Skin of body (tissue), 3 donors: ENCODE measurements at places on chromosomes 13 and 19. TPM values are rescaled to one million over a fixed set of nuclear protein-coding genes. Genes with fewer than 3 reads are reported as not detected.
A peak's percentile ranks its signal among the peaks of the same experiment; 100 is the strongest.

- no peak for DNase-seq
Measured at GRCh38 chr19:49856574-49857021, 5.6 kb downstream of the PTOV1 start.

DNA sequence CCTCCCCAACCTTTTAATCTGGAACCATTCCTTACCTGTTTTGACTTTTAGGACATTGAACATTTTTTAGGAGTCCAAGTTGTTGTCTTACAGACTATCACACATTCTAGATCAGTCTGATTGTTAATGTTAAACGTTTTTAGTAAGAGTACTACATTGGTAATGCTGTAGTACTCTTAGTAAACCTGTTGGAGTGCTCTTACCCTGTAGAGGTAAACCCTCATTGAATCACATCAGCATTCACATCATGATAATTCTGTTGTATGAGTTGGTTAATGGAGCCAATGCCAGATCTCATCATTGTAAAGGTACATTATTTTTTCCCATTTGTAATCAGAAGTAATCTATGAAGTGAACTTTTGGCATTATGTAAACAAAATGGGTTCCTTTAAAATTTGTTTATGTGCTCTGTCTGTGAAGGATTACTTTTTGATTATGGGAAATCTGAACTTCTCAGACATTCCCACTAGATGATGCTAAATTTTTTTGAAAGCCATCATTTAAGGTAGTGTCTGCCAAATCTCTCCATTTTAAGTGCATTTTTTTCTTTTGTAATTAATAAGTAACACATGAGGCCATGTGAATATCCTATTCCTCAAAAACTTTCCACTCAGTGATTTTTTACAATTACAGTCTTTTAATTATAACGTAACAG lies 55.2 kb downstream of the VWA8 start:
- peak; percentile 16 for DNase-seq

GRCh38 chr13:100650326-100650725 lies 24.3 kb downstream of the TMTC4 start:
- no peak for DNase-seq

The THSD8 gene
- total RNA-seq: 0.39 TPM
